ENCODE measurements at places on chromosomes 13 and 19. TPM values are rescaled to one million over a fixed set of nuclear protein-coding genes. Genes with fewer than 3 reads are reported as not detected.

The ADGRE2 gene
- total RNA-seq, result 0.45 TPM

The SCN1B gene
- total RNA-seq, result 2.8 TPM

DNA sequence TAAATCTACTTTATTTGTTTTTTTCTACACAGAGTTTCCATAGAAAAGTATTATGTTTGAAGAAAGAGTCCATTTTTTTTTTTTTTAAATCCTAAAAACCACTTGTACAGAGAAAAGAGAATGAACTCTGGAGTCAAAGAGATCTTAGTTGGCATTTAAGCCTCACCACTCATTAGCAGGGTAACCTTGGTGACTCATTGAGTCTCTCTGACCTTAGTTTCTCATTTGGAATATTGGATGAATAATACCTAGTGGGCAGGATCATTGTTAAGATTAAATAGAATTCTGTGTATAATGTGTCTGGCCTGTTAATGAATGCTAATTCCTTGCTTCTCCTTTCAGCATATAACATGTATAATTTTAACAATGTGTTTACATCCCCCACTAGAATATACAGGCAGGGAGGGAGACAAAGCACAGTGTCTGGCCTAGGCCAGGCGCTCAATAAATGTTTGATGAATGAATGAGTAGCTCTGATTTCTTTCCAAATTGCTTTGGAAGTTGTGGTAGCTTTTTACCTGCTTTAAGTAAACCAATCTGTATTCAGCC lies 48.7 kb upstream of the MYCBP2 start:
- DNase-seq, result no peak

GRCh38 chr13:73991884-73992283 lies 142.3 kb downstream of the KLF12 start:
- DNase-seq, result no peak

DNA sequence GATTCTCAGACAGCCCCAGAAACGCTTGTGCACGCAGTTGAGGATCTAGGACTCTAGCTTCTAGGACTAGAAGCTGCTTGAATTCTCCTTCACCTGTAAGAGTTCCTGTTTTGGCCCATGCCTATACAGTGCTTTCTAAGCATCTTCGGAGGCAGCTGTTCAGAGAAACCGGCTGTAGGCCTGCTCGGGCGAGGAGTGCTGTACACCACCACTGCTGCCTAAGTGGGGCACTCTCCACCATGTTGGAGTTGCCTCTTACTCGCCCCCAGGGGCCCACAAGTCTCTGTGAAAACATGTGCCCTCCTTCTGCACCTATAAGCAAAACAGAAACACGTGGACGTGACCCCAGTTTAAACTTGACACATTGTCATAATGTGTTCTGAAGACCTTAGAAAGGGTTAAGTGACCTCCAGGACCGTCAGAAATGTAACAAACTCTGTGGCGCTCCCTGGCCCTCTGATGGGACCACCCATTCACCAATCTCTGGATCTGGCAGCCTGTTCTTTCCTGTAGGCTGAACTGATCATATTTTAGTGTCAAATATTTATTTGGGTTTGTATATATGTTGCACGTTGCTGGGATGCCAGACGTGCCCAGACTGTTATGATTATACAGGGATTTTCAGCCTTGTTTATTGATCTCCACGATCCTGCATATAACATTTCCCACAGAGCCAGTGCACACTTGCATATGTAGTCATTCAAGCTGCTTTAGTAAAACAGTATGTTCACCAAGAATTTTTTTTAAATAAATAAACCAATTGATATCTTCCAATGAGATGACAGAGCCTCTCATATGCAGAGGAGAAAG lies 60.8 kb downstream of the C13orf42 start:
- DNase-seq, result no peak

GRCh38 chr13:109146912-109147647 lies 517.7 kb downstream of the MYO16 start:
- DNase-seq, result no peak

DNA sequence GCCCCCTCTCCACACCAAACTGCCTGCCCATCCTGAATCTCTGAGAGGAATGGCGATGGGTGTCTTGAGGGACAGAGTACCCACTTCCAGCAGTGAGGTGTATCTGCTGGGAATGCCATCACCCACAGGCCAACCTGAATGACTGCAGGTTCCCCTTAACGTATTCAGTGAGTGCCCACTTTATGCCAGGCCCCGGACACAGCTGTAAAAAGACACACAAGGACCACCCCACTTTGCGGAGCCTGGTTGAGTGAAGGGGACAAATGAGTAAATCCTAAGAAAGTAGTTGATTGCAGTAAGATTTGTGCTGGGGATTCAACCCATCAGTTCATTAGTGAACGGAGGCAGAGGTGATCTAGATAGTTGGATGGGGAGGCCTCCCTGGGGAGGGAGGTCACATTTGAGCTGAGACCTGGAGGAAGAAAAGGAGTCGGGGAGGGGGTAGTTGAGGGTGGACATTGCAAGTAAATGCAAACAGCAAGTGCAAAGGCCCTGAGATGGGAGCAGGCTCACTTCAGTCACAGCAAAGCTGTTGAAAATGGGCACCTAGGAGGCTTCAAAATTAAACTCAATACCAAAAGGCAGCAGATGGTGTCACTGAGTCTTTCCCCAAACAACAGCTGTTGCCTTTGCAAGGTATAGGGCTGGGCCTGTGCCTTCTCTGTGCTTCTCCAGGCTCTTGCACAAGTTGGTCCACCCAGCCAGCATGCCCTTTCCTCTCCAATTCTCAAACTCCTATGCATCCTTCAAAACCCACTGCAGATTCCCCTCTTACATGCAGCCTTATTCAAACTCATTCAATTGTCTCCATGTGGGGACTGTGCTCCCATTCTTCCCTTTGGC lies 4.3 kb downstream of the GDF15 start:
- no peak for DNase-seq

DNA sequence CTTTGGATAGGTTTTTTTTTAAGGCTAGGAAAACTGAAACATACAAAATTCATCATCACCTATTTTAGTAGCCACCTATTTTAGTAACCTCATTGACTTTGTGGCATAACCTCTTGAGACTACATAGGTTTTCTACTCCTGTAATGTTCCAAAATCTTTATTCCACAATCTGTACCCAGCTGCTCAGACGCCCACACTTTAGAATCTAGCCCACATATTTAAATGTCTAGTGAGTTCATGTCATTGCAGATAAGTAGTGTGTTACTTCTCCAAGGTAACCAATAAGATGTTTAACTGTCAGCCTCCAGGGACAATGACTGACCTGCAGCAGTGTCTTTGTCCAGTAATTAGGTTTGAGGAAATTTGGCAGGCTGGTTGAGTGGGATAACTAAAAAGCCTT lies 330.2 kb downstream of the MZT1 start:
- DNase-seq, result no peak

The GPC6 gene
- total RNA-seq, result 112 TPM

GRCh38 chr13:101945435-101945834 lies 456.4 kb downstream of the FGF14 start:
- DNase-seq, result no peak

GRCh38 chr19:38619361-38620174 lies 580 bp downstream of the EIF3K start:
- no peak for DNase-seq

The KLK3 gene
- total RNA-seq, result not detected

DNA sequence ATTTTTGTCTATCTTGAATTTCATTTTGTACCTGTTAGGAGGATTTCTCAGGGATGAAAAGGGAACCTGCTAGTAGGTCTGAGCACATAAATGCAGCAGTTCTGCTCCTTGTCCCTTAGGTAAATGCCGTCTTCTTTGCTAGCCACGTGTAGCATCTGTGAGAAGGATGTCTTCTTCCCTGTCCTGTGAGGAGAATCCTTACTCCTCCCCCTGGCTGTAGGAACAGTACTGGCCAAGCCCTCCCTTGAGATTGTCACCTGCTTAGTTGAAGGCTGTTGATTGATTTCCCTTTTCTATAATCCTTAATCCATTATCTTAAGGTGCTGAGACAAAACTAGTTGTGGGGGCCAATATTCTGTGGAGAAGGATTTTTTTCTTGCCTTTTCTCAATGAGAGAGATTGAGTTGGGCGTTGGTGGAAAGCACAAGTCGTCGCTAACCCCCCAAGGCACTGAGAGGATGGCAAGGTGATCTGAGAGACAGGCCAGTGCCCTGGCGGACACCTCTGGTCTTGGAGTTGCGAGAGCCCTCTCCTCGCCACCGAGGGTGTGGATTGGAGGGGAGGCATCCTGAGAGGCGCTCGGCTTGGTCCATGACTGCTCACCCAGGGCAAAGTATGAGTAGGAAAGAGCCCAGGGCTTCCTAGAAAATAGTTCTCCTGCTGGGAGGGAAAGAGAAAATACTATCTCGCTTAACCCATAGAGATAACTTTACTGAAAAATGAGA lies 216.7 kb downstream of the ATP8A2 start:
- DNase-seq, result no peak

The MBD3L2 gene
- not detected for total RNA-seq

- no peak for DNase-seq
These were observed 422 bp upstream of the ZNF575 start for GRCh38 chr19:43532571-43532961.

DNA sequence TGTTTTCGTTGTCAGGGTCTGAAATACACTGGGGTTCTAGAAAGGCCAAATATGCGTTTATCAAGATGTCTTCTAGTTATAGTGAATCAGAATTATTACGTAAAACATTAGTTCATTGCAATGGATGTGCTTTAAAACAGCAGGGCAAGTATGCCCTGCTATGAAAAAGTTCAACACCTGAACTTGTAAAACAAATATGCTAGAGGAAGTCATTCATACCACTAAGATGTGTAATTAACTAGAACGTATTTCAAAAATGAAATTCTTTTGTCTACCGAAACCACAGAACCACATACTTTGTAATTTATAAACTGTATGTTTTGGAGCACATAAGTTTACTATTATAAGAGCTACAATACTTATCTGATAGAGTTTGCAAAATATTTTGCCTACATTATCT lies 266.2 kb downstream of the KCTD12 start:
- DNase-seq, result no peak

DNA sequence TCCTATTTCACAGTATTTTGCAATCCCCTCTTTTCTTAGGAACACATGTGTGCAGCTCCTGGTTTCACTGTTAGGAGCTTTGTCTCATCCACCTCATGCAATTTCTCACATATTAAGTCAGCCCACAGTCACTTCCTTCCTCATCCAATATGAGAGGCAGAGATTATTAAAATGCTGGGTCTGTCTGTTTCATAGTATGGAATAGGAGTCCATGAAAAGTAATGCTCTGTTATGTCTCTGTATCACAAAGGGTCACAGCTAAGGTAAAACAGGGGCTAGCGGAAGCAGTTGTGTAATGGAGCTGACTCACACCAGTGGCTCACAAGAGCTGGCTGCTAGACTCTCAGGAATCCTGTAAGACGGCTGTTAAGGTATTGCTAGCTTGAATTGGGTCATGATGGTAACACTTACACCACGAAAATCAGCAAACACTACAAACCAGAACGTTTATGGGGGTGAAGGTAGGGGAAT lies 216.5 kb downstream of the EFNB2 start:
- DNase-seq, result no peak

GRCh38 chr19:9966024-9966423 lies 29.7 kb upstream of the OLFM2 start:
- DNase-seq, result no peak

DNA sequence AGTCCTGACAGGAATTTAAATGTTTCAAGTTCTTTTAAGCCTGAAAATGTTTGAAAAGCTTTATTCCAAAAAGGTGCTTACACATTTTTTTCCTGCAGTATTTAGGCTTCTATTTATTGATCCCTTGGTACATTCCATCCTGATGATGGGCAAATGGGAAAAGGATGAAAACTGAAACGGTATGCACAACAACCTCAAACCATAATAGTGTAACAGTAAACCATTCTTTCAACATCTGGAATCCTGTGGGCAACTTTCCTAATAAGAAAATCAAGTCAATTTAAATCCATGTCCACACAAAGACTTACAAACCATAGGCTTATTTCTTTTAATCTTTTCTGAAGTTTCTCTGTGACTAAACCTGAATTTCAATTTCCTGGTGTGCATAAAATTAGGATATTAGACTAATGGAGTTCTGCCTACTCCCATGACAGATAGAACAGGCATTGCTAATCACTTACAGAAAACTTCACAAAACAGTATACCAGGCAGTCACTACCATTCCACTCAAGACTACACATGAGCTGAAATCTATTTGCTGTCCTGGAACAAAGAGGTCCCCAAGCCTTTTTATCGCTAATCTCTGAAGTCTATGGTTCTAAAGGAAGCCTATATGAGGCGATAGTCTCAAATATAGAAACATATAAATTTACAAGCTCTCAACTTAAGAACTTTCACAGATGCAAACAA lies 103.3 kb downstream of the DLEU7 start:
- DNase-seq, result no peak

GRCh38 chr19:35712567-35713505 lies 5.0 kb upstream of the KMT2B start:
- no peak for DNase-seq

- DNase-seq, result no peak
These were observed 6.2 kb downstream of the ZNF253 start for GRCh38 chr19:19871932-19872331.

The ZNF681 gene
- 9.0 TPM for total RNA-seq

GRCh38 chr19:47247308-47247990 lies 8.9 kb upstream of the CCDC9 start:
- no peak for DNase-seq

DNA sequence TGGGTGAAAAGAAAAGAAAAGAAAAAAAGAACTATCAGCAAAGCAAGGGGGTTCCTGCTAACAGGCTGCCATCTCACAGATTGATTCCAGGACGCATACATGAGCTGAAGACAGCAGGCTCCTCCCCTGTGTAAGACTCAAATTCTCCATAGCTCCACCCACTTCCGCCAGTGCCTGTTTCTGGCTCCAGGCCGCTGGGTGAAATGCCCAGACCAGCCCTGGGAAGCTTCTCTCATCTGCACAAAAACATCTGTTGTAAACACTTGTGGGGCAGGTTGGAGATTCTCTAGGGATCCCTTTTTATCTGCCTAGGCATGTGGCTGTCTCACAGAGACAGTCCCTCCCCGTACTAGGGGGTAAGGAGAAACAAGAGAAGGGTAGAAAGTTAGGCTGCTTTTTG lies 1054.4 kb upstream of the SPRY2 start:
- no peak for DNase-seq

GRCh38 chr13:105139380-105140285 lies 1395.8 kb downstream of the EFNB2 start:
- no peak for DNase-seq

The CLEC4G gene
- not detected for total RNA-seq

DNA sequence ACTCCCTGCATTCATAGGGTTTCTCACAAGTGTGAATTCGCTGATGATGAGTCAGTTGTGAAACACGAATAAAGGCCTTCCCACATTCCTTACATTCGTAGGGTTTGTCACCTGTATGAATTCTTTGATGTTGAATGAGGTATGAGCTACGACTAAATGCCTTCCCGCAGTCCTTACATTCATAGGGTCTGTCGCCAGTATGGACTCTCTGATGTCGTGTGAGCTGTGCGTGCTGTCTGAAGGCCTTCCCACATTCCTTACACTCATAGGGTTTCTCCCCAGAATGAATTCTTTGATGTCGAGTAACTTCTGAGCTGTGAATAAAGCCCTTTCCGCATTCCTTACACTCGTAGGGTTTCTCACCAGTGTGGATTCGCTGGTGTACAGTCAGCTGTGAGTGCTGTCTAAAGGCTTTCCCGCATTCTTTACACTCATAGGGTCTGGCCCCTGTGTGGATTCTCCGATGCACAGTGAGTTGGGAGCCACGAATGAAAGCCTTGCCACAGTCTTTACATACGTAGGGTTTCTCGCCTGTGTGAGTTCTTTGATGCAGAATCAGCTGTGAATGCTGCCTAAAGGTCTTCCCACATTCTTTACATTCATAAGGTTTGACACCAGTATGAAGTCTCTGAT lies 30.5 kb upstream of the COX7A1 start:
- DNase-seq, result no peak

The MEIS3 gene
- total RNA-seq, result 277 TPM

Data from mesothelial cell of epicardium (in vitro differentiated cells).